Osteocyte (in vitro differentiated cells): ENCODE measurements at places on chromosomes 7 and 10. TPM values are rescaled to one million over a fixed set of nuclear protein-coding genes. Genes with fewer than 3 reads are reported as not detected.

CFAP69 gene
- 0.86 and 1.1 TPM in 2 replicates for total RNA-seq

DNA sequence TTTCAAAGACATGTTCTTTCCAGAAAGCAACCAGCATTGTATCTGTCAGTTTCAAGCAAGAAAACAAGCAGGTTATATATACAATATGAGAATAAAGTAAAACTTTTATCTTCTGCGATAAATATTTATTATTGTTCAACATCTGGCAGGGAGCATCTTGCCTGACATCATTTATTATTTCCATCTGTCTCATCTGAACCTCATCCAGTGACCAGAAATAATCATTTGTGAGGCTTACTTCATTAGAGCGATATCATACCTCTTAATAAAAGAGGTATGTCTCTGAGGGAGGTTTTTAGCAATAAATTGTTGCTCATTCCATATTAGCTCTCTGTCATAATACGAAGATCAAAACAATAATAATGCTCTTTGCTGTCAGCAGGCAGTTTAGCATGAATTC, 226.1 kb downstream of the CDC14C start:
- DNase-seq, result no peak
- no peaks in the 10 kb centered on the region for H3K36me3 ChIP-seq
- H3K27ac ChIP-seq, result no peak overlapping the region
- H3K4me3 ChIP-seq, result no peak overlapping the region

DNA sequence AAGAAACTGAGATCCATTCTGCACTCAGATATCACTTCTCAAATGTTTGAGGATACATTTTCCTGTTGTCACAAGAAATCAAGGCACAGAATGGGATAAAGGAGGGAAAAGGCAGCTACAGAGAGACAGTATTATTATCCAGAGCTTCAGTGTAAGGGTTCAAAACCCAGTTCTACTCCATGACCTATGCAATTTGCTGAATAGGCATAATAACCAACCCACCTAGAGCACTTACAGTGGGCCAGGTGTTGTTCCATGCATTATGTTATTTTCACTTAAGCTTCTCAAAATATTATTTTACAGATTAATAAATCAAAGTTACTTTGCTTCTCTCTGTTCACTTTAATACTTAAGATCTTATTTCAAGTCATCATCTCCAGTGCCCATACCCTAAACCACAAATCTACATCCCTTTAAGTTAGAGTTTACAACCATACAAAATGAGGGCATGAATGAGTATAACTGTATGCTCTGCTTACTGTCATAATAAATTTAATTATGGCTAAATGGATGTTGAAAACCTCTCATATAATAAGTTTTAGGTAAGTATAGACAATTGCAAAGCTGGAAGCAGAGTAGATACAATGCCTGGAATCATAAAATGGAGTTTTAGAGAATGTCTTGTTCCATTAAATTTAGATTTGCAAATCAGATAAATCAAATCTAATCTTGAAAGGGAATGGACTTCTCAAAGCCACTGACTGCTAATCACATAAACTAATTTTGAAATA, 28.1 kb upstream of the PCLO start:
- no peaks in the 10 kb centered on the region for H3K36me3 ChIP-seq
- no peak overlapping the region for H3K4me3 ChIP-seq
- H3K27me3 ChIP-seq, result peaks cover 10% of the 10 kb centered on the region
- no peaks in the 10 kb centered on the region for H3K4me1 ChIP-seq
- no peak overlapping the region for H3K27ac ChIP-seq

- no peaks in the 10 kb centered on the region for H3K36me3 ChIP-seq
- peak; percentile 83 for DNase-seq
- H3K27ac ChIP-seq, result no peak overlapping the region
- no peak overlapping the region for H3K4me3 ChIP-seq
- H3K27me3 ChIP-seq, result peaks cover 40% of the 10 kb centered on the region
- peaks cover 4% of the 10 kb centered on the region for H3K4me1 ChIP-seq
These were observed 94.5 kb upstream of the GNA12 start for GRCh38 chr7:2938514-2939192.

GRCh38 chr10:78754269-78755062, 314.3 kb upstream of the ZMIZ1 start:
- H3K36me3 ChIP-seq, result peaks cover 2% of the 10 kb centered on the region
- no peak for DNase-seq
- peak overlapping the region; percentile 81 for H3K27ac ChIP-seq
- no peak overlapping the region for H3K4me3 ChIP-seq
- H3K4me1 ChIP-seq, result peaks cover 38% of the 10 kb centered on the region
- H3K27me3 ChIP-seq, result peaks cover 8% of the 10 kb centered on the region

GRCh38 chr10:83164156-83164555, 975.2 kb upstream of the GHITM start:
- no peak overlapping the region for H3K27ac ChIP-seq
- no peaks in the 10 kb centered on the region for H3K36me3 ChIP-seq
- H3K27me3 ChIP-seq, result no peaks in the 10 kb centered on the region
- H3K4me3 ChIP-seq, result no peak overlapping the region
- peaks cover 10% of the 10 kb centered on the region for H3K4me1 ChIP-seq
- no peak for DNase-seq

DNA sequence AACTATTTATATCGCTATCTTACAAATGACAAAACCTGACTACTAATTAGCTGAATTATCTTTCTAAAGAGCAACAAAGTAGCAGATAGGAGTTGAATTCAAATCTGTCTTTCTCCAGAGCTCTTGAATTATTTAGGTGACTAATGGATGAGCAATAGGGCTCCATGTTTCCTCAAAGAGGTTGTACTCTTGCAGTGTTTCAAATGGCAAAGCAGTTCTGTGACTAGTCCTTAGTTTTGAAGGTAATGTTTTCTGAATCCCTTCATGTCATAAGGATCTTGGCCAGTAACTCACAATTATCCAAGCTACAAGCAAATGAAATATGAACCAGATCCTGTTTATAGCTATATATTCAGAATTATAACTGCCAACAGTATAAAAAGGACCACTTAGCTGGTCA, 999.7 kb downstream of the NRG3 start:
- no peak overlapping the region for H3K4me3 ChIP-seq
- no peaks in the 10 kb centered on the region for H3K4me1 ChIP-seq
- H3K27me3 ChIP-seq, result no peaks in the 10 kb centered on the region

GRCh38 chr7:100434297-100435144, 1.8 kb downstream of the PPP1R35 start:
- H3K27me3 ChIP-seq, result no peaks in the 10 kb centered on the region
- peaks cover 26% of the 10 kb centered on the region for H3K36me3 ChIP-seq
- peak overlapping the region; percentile 85 for H3K27ac ChIP-seq
- H3K4me1 ChIP-seq, result peaks cover 45% of the 10 kb centered on the region
- DNase-seq, result no peak

DNA sequence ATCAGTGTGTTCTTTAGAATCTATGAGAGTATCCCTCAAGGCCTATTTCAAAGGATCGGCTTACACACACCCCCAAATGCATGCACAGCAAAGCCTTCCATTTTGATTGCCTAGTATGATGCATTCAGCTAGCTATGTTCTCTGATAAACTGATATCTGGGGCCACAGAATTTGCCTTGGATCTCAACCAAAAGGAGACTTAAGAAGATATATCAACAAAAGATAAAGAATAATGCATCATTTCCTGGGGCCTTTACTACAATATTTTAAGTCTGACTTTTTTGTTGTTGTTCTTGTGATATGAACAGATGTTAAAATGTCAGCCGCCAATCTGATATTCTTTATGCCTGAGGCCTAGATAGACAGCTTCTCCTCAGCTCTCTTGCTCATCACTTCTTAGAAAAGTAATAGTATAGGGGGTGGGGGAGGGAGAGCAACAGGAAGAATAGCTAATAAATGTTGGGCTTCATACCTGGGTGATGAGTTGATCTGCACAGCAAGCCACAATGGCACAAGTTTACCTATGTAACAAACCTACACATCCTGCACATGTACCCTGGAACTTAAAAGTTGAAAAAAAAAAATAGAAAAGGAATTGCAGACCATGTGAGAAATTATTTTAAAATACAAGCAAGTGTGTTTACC, 792.9 kb upstream of the GHITM start:
- no peak overlapping the region for H3K27ac ChIP-seq
- H3K4me1 ChIP-seq, result peaks cover 24% of the 10 kb centered on the region
- DNase-seq, result no peak
- H3K4me3 ChIP-seq, result no peak overlapping the region

KLF6 gene
- 263 and 341 TPM in 2 replicates for total RNA-seq

DNA sequence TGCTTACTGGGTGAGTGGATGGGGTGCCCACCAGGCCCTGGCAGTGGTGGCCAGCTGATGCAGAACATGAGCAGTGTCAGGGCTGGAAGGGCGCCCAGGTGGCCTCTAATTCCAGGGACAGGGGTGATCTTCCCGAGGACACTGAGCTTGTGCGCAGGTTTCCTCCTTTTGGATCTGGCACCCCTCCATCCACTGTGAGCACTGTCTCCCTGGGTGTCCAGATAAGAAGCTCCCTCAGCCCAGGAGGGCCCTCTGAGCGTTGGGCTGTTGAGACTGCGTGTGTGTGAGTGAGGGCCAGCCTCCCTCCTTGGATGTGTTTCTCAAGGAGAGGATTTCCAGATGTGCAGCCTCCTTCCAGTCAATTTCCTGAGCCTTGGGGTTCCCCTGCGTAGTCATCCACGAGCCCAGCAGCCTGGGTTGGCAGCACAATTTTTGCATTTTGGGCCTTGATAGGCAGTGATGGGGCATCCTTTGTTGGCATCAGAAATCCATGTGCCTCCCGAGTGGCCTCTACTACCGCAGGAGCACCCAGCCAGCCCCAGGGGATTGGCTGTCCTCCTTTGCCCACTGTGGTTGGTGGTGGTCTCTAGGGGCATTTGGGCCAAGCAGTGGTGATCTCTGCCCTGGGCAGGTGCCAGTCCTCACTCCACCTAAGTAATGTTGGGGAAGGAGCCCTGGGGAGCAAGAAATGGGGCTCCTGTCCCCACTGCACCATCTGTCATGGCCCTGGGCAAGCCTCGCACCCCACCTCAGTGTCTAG, 20.9 kb upstream of the BTBD16 start:
- peaks cover 4% of the 10 kb centered on the region for H3K4me1 ChIP-seq
- no peaks in the 10 kb centered on the region for H3K27me3 ChIP-seq
- H3K4me3 ChIP-seq, result no peak overlapping the region
- H3K36me3 ChIP-seq, result peaks cover 41% of the 10 kb centered on the region
- H3K27ac ChIP-seq, result no peak overlapping the region

DNA sequence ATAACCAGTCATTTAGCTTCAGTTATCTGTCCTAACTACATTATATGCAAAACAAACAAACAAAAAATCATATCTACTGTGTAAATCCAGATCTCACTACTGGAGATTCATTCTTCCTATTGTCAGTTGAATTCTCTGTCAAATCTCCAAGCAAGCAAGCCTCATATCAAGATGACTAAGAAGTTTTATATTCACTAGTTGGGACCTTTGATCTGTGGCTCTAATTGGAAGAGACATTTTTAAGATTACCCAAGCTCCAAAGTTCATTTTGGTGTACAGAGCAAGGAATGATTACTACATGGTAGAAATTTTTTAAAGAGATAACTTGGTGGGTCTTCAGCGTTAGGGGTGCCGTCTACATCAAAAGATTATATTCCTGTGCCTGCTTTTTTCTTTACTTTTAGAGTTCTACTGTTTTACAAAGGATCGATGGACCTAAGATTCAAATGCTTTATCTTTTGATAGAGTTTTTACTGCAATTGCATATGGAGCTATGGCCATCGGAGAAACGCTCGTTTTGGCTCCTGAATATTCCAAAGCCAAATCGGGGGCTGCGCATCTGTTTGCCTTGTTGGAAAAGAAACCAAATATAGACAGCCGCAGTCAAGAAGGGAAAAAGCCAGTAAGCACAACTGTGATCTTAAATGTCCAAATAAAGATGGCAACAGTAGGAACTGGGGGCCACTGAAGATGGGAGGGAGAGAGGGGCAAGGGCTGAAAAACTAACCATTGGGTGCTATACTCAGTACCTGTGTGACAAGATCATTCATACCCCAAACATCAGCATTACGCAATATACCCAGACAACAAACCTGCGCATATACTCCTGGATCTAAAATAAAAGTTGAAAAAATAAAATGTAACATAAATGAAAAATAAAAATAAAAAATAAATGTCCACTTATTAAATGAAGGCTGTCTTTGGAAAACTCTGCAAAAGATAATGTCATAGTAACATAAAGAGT, 47.9 kb downstream of the SP8 start:
- H3K36me3 ChIP-seq, result no peaks in the 10 kb centered on the region
- no peak overlapping the region for H3K27ac ChIP-seq
- DNase-seq, result no peak
- no peaks in the 10 kb centered on the region for H3K4me1 ChIP-seq

DNA sequence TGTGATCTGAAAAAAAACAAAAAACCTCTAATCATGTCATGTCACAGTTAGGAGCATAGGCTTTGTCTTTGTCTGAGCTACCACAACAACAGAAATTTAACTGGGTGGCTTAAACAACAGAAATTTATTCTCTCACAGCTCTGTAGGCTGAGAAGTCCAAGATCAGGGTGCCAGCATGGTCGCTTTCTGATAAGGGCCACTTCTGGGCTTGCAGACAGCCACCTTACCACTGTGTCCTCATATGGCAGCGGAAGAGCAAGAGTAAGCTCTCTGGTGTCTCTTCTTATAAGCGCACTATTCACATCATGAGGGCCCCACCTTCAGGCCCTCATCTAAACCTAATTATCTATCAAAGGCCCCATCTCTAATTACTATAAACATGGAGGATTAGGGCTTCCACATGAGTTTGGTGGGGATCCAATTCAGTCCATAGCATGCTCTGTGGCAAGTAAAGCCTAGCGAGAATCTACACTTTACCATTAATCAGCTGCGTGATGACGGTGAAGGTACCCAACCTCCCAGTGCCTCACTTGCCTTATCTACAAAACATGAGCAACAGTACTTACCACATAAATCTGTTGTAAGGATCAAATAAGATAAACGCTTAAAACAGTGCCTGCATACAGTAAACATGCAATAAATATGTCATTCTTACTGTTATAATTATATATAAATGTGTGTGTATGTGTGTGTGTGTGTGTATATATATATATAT, 17.3 kb downstream of the ZNF438 start:
- no peaks in the 10 kb centered on the region for H3K27me3 ChIP-seq
- peaks cover 14% of the 10 kb centered on the region for H3K4me1 ChIP-seq
- H3K36me3 ChIP-seq, result peaks cover 3% of the 10 kb centered on the region
- H3K4me3 ChIP-seq, result no peak overlapping the region

TMEM120A gene
- total RNA-seq, result 36.3 and 37.6 TPM in 2 replicates

GRCh38 chr7:105269397-105269796, 119.3 kb downstream of the SRPK2 start:
- H3K27me3 ChIP-seq, result no peaks in the 10 kb centered on the region
- DNase-seq, result no peak
- H3K36me3 ChIP-seq, result no peaks in the 10 kb centered on the region
- H3K4me3 ChIP-seq, result peak overlapping the region; percentile 79

GRCh38 chr7:111210996-111211395, 120.1 kb downstream of the LRRN3 start:
- H3K4me3 ChIP-seq, result no peak overlapping the region
- DNase-seq, result no peak
- H3K27ac ChIP-seq, result no peak overlapping the region
- H3K4me1 ChIP-seq, result peaks cover 7% of the 10 kb centered on the region
- H3K36me3 ChIP-seq, result no peaks in the 10 kb centered on the region

GRCh38 chr10:119525116-119525515, 17.4 kb downstream of the RGS10 start:
- no peaks in the 10 kb centered on the region for H3K27me3 ChIP-seq
- H3K4me1 ChIP-seq, result peaks cover 48% of the 10 kb centered on the region
- H3K27ac ChIP-seq, result no peak overlapping the region
- no peaks in the 10 kb centered on the region for H3K36me3 ChIP-seq
- no peak for DNase-seq
